Putamen (tissue), 1 donor: ENCODE measurements at places on chromosomes 7 and 10.
A peak's percentile ranks its signal among the peaks of the same experiment; 100 is the strongest.

DNA sequence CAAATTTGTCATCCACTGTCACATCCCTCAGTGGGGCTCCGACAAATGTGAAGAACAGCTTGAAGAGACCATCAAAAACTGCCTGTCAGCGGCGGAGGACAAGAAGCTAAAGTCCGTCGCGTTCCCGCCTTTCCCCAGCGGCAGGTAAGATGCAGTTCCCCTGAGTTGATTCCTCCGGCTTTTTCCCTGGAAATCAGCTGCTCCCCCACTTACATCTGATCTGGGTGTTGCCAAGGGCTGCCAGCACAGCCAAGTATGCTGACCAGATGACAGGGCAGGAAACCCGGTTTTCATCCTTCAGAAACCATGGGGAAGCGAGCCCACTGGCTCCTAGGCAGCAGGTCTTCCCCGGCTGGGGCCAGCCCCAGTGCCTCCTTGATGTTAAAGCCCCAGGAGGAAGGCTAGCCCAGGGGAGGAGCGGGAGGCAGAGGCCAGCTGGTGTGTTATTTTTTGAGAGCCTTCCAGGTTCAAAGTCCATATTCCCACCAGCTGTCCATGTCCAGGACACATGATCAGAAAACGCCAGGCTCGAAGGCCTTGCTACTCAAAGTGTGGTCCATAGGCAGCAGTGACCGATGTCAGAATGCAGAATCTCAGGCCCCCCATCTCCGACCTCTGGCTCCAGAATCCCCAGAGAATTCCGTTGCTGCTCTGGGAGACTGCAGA is 23.4 kb downstream of the AIFM2 start:
- DNase-seq, result no peak

- DNase-seq, result no peak
Measured at GRCh38 chr7:137373507-137373906, 30.0 kb upstream of the PTN start.

GRCh38 chr10:16545116-16545736 is 23.5 kb upstream of the C1QL3 start:
- DNase-seq, result no peak

DNA sequence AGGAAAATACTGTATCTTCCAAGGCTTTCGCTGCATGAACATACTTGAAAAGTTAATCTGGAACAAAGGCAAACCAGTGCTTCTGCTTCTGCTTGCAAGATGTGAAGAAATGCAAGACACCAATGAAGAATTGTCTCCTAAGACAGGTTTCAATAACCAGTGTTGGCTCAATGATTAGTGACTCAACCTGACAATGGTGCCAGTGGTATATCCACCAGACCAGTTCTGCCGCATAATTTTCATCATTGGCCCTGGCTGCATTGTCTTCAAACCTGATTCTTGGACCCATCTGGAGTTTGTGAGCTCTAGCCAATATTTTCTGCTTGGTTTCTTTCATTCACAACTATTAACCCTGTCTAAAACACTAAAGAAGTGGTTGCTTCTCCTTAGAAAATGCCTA is 13.6 kb upstream of the STAMBPL1 start:
- DNase-seq, result no peak

- DNase-seq, result peak; percentile 55
Measured at GRCh38 chr7:107874605-107875446, 16.2 kb upstream of the DLD start.

- no peak for DNase-seq
Measured at GRCh38 chr7:82699773-82700186, 256.2 kb upstream of the CACNA2D1 start.

DNA sequence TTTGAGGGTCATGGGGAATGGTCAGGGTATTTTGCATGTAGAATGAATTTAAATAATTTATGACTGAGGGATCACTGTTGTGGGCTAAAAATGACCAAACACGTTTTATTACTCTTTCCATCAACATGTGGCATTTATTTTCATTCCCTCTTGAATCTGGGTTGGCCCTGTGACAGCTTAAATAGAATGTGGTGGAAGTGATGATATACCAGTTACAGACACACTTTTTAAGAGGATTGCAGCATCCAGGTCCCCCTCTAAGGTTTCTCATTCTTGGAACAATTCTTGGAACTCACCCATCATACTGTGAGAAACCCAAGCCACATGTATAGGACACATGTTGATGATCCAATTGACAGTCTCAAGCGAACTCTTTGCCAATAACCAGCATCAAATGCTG is 272.4 kb downstream of the ETV1 start:
- no peak for DNase-seq

DNA sequence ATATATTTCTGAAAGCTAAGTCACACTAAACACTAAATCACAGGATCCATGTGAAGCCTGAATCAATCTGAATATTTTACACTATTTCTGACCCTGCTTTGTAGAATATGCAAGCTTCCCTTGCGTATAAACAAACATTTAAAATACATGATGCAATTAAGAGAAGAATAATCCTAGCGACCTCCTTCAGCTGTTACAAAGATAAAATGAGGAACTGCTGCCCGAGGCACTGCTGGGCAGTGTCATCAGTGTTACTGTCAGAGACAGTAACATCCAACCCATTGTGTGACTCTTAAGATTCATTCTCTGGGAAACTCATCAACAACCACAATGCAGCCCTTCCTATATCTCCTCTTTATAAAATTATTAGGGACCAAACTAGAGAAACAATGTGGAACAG is 61.6 kb downstream of the COBL start:
- no peak for DNase-seq
